ENCODE measurements at places on chromosomes 6 and 20.

- no peak for DNase-seq
These were observed 59.9 kb upstream of the BHLHE23 start for GRCh38 chr20:63066506-63067265.

GRCh38 chr6:112434896-112435435, 87.8 kb downstream of the RFPL4B start:
- no peak for DNase-seq

DNA sequence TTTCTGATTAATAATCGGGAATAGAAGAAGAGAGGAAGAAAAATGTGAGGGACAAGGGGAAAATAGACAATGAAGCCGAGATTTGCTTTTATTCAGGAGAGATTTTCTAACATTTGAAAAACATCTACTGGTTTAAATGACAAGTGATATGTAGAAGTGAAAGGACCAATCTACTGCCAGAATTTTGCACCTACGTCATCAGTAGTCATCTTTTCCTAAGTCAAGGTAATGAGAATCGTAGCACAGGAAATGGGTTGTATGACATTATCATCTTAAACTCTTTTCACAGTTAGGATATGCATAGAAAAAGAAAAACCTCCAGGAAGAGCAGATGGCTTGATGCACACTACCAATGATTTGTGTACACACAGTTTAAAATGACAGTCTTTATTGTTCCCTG, 45.3 kb upstream of the RAB32 start:
- peak; percentile 28 for DNase-seq

DNA sequence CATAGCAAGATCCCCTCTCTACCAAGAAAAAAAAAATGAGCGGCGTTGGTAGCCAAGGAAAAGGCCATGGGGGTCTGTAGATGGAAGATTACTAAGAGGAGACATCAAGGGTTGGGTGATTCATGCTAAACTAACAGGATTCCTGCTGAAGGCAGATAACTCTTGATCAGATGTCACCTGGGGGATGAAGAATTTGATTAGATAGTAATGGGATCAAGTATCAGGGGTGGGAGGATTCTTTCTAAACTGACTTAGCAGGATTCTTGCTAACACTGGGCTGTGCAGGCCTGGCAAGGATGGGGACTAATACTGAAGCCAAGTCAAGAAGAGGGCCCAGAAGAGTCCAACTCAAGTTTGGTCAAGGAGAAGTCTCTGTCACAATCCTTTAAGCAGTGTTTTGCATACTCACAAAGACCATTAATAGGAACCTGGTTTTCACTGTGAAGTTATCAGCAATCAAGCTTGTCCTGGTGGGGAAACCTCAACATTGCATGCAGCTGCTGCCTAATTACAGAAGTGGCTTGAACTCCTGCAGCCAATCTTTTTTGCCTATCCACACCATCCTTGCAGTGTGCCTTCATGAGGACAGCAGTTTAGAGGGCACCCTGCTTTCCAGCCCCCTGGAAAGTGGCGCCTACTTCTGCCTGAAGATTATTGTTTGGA, 61.3 kb downstream of the ANKRD6 start:
- DNase-seq: no peak

GRCh38 chr6:132354517-132355167, 46.6 kb downstream of the MOXD1 start:
- DNase-seq: no peak

- no peak for DNase-seq
These were observed 105.0 kb upstream of the QKI start for GRCh38 chr6:163309491-163310026.

DNA sequence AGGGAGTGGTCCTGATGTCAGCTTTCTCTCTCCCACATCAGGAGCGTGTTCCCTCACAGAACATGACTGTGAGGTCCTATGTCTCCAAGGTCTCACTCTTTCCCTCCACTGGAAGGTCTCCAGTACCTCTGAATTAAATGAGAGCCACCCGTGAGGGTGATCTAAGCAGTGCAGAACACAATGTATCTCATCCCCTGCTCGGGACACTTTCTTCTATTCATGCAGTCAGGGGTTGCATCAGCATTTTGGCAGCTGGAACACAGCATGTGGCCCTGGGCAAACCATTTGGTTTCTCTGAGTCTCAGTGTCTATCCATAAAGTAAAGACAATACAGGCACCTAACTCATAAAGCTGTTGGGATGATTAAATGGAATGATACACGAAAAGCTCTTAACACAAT, 34.2 kb downstream of the MAFB start:
- DNase-seq: no peak

- DNase-seq: no peak
These were observed 207.5 kb upstream of the OPRM1 start for GRCh38 chr6:153831350-153832078.

DNA sequence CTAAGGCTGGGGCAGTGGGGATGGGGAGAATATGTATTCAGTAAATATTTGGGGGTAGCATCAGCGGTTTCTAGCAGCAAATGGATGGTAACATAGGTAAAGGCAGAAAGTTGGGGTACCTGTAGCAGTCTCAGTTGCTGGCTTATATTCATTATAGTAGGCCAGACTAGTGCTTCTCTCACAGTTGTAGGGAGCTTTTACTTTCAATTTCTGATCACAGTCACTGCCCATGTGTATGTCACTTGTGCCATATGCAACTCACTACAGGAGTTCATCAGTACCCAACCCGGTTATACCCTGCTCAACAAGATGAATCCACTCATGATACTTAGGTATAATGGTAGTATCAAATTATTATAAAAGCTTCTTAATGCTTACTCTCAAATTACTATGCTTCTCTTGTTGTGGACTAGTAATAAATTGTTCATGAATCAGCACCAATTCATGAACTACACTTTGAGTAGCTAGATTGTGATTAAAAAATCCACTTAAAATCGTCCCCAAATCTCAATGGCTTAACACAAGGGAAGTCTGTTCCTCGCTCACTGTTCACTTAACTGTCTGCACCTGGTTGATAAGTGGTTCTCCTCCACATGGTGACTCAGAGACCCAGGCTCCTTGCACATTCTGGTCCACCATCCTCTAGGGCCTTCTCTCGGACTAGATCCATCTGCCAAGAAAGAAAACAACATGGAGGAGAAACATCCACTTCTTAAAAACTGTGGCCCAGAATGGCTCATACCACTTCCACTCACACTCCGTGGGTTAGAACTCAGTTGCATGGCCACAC, 31.3 kb upstream of the MYLIP start:
- no peak for DNase-seq

DNA sequence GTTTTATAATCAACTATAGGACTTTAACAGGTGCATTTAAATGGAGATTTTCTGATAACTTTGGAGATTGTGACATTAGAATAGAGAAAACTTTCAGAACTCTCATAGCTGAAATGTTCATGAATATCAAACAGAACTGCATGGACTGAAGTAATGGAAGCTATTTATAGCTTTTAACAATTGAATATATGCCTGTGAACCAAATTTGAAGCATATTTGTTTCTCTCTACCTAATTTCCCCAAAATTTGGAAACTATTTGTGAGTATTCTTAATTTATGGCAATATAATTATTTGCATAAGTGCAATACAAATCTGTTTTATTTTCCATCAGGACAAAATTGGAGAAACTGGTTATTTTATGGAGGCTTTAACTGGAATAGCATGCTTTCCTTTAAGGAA, 96.6 kb downstream of the PLG start:
- no peak for DNase-seq

DNA sequence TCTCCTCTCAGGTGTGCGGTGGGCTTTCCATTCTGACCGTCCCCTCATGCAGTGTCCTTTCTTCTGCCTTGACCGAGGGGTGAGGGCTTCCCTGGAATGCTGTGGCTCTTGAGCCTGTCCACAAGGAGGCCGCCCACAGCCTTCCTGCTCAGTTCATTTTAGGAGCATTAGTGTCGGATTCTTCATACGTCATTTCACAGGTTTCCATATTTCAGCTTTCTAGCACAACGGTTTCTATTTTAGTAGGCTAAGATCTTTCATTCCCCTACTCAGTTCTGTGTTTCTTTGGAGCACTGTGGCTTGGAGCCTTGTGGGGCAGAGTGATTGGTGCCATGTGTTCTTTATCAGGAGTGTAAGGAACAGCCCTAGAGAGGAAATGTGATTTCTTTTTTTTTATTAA, 5.5 kb downstream of the PPP1R3G start:
- DNase-seq: no peak

DNA sequence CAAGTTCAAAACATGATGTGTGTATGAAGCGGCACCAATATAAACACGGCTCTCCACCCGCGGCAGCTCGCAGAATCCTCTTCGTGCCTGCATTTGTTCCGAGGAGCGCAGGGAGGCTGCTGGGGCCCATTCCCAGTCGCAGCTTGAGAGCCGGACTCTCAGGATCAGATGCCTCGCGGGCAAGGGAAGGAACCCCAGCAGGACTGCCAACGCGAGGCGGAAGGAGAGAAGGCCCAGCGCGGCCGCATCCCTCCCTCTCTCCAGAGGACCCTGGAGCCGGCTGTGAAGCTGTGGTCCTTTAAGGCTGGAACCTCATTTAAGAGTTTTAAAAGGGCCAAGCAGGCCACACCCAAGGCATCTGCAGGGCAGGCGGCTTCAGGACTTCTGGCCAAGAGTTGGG, 44.2 kb upstream of the ZBP1 start:
- no peak for DNase-seq

DNA sequence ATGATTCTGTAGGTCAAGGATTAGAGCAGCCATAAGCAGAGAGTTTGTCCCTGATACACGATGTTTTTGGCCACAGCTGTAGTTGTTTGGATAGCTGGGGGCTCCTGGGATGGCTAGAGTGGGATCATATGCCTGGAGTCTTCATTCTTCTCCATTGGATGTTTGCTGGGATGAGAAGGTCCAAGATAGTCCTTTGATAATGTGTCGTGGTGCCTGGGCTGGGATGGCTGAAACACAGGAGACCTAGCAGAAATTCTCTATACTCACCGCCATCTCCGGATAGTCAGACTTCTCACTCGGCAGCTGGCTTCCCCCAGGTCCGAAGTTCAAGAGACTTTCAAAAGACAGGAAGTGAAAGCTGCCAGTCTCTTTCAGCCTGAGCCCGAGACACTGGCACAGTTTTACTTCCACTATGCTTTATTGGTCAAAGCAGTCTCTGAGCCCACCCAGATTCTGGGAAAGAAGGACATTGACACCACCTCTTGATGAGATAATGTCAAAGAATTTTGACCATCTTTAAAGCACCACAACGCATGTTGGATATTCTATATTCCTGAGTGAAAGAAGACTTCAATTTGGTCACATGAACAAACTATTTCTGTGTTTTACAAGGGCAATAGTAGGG, 16.0 kb downstream of the MARCKS start:
- no peak for DNase-seq

GRCh38 chr6:132068766-132069165, 117.6 kb upstream of the CCN2 start:
- DNase-seq: no peak

- no peak for DNase-seq
These were observed 168.4 kb downstream of the DOK5 start for GRCh38 chr20:54643761-54644160.

- no peak for DNase-seq
These were observed 24.5 kb downstream of the PLCB4 start for GRCh38 chr20:9093218-9093957.

- no peak for DNase-seq
These were observed 29.5 kb downstream of the TSHZ2 start for GRCh38 chr20:53001498-53002301.

- no peak for DNase-seq
These were observed 65.2 kb downstream of the HFE start for GRCh38 chr6:26152226-26153101.

DNA sequence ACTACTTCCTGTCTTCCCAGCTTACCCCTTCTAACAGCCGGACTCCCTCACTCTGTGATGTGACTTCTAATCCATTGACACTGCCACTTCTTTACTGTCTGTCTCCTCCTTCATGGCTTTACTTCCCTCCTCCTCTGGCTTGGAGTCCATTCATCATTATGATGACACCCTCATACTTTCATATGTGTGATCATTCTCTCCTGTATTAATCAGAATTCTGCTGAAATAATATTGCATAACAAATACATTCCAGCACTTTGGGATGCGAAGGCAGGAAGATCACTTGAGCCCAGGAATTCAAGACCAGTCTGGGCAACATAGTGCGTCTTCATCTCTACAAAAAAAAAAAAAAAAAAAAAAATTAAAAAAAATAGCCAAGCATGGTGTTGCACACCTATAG, 147.9 kb upstream of the BTBD3 start:
- no peak for DNase-seq

GRCh38 chr6:72733045-72733444, 111.2 kb downstream of the KCNQ5 start:
- DNase-seq: no peak

GRCh38 chr6:36984581-36985416, 1.2 kb downstream of the MTCH1 start:
- no peak for DNase-seq

GRCh38 chr20:53671370-53671769, 77.7 kb upstream of the ZNF217 start:
- DNase-seq: no peak

- DNase-seq: no peak
These were observed 310.2 kb upstream of the AGPAT4 start for GRCh38 chr6:161584051-161584450.

GRCh38 chr6:15087186-15087589, 158.7 kb upstream of the JARID2 start:
- DNase-seq: no peak

All from NCI-H2081 treated with DMSO at 0.1 percent for 48 hours (cell line).